ENCODE measurements at places on chromosomes 4 and X.

GRCh38 chr4:157014621-157015591 is 43.3 kb upstream of the PDGFC start:
- DNase-seq, result peak; percentile 86

- DNase-seq, result no peak
These were observed 36.5 kb downstream of the AFF1 start for GRCh38 chr4:86971355-86971683.

DNA sequence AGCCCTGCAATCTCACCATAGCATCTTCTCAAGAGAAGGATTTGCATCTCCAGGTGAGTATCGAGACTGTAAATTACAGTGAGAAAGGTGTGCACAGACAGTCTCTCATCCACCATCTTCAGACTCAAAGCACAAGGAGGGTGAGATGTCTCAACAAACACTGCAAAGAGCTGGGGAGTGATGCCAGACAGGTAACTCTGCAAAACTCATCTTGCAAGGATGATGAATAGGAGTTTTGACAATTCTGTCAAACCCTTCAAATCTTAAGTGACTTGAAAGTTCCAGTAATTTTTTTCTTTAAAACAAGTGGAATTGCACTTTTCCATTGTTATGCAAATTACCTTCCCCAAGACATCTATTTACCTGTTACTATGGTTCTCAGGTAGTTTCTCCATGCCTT is 277.2 kb upstream of the VCX3A start:
- DNase-seq, result no peak

GRCh38 chr4:57689693-57690205 is 579.6 kb upstream of the IGFBP7 start:
- no peak for DNase-seq

GRCh38 chrX:19658030-19658429 is 142.7 kb upstream of the MAP3K15 start:
- peak; percentile 62 for DNase-seq

DNA sequence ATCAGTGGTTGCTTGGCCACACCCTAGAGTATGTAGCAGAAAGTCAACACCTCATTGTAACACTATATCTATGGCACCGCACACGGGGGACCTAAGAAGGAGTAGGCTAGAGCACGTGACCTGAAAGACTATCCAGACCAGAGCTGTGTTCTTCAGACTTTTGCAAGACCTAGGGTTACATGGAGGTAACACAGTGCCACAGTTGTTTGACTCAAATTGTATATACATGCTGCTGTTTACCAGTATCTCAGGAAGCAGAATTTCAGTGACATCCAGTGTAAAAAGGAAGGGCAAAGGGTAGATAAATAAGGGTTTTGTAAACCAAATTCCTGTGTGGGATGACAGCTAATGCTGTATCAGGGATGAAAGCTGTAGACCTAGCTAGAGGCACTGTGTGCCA is 30.2 kb downstream of the PNMA6A start:
- no peak for DNase-seq

- peak; percentile 8 for DNase-seq
These were observed 5.3 kb downstream of the GAGE10 start for GRCh38 chrX:49308604-49309269.

DNA sequence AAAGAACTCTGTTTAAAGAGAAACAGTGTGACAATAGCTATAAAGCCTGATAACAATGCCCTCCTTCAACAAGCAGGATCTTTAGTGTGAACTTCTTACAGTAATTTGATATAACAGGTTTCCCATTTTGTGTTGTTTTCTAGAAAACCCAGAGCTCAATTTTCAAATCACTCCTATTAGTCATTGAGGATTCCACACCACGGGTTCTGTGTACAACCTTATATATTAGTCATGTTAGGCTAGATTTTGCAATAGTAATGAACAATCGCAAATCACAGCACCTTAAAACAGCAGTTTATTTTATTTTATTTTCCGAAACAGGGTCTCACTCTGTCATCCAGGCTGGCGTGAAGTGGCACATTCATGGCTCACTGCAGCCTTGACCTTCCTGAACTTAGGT is 1020.9 kb upstream of the INTU start:
- peak; percentile 69 for DNase-seq

DNA sequence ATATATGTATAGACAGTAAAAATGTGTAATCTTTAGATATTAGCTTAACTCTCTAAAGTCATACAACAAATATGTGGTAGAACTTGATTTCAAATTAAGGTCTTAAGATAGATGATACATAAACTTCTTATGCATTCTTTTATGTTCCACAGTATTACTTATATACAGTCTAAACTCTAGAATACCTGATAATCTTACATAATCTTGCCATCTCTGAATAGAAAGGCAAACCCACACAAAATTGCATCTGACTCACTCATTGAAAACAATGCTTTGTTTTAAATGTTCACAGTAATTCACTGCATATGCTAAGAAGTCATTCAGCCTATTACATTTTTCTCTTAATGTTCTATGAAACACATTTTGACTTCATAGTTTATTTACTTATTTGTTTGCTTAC is 10.1 kb downstream of the SULT1B1 start:
- no peak for DNase-seq

GRCh38 chr4:38666766-38667084 is 2.7 kb downstream of the KLF3 start:
- DNase-seq, result no peak

DNA sequence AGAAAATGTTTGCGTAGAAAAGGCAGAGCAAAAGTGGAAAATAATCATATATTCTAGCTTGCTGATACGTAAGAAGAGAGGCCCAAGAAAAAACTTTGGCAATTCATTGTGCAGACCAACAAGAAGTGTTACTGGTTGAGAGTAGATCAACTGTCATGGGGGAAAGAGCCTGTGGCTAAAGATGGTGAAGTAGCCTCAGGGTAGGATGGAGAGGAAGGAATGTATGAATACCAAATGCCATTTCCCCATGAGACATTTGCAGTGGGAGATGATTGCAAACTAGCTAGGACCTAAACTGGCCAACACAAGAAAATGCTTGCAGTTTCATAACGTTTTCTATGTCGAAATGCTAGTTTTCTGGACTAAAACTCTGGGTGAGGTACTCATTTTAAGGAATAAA is 47.7 kb upstream of the ADGRL3 start:
- DNase-seq, result no peak

DNA sequence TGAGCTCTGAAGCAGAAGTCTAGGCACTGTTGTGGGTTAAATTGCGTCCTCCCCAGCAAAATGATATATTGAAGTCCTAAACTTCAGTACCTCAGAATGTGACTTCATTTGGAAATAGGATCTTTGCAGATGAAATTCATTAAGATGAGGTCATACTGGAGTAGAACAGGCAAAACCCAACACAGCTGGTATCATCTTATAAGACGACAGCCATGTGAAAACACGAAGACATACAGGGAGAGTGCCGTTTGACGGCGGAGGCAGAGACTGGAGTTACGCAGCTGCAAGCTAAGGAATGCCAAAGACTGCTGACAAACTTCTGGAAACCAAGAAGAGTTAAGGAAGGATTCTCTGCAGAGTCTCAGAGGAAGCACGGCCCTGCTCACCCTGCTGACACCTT is 241.5 kb downstream of the MAML3 start:
- DNase-seq, result peak; percentile 56

DNA sequence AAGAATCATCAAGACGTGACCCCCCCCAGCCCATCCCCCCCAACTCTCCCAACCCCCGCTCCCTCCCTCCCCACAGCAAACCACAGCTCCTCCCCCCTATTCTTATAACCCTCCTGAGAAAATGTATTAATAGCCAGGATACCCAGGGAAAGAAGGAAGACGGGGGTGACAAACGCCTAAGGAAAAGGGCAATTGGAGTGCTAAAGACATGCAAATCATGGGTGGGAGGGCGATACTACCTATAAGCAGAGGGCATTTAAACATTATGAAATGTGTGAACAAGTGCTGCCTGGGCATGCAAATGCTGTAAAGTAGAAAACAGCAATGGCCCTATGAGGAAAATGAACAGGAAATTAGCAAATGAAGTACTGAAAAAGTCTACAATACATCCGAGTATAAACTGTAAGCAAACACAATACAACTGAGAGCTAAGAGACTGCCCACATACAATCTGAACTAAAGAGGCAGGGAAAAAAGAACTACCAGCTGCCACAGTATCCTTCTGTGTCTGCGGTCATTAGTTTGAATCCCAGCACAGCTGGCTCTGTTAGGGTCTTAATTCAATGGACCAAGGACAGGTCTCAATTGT is 2.4 kb downstream of the CXXC4 start:
- DNase-seq, result no peak

- DNase-seq, result no peak
These were observed 459.8 kb upstream of the DIPK2B start for GRCh38 chrX:45660477-45660876.

- peak; percentile 57 for DNase-seq
These were observed 21.7 kb upstream of the DCLK2 start for GRCh38 chr4:150056569-150056968.

DNA sequence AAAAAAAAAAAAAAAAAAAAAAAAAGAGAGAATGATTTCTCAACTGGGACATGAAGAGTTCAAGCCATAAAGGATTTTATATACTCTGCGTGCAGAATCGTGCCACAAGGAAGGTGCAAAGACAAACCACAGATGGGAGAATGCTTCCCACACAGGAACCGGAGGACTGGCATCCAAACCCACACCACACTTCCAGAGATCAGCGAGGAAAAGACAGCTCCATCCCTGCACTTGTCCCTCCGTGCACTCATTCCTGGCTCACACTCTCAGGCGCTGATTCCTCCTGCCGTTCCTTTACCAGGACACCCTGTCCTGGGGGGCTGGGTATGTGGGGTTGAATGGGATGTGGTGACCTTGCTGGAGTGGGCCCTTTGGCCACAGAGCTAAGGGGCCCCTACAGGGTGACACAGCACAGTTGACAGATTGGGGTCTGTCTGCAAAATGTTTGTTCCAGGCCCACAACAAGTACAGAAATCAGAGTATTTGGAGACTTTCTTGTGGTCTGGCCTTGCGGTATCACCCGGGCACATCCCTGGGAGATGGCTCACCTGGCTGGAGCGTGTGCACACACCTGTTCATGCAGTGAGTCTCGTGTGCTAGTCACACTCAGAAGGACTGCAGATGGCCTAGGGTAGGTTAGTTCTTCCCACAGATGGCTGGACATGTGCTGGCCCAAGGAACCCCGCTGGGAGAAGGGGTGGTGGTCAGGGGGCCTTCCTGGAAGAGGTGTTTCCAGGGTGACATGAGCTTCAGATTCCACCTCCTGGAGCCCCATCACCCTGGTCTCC is 55.4 kb upstream of the GPR78 start:
- peak; percentile 31 for DNase-seq

DNA sequence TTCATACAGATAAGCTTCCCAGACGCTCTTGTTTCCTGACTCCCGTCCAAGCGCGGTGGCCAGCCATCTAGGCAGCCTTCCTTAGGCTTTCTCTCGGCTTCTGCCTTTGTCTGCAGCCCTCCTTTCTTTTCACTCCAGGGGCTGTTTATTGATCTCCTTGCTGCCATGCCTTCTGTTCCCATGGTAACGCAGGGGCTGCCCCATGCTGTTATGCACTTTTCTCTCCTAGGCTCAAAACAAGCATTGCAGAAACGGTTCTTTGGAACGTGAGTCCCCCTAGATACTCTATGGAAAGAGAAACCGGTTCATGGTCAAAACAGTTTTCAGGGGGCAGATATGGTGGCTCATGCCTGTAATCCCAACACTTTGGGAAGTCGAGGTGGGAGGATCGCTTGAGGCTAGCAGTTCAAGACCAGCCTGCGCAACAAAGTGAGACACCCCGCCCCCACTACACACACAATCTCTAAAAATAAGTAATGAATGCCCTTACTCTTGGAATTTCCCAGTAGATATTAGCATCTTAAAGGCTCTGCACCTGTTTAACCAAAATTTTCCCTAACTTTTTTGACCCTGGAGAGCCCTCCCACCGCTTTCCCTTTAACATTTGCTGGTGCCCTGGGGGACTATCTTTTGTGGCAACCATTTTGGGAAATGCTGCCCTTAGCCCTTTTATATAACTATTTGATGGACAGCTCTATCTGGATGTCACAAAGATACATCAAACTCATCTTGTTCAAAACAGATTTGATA is 53.9 kb upstream of the ZNF157 start:
- no peak for DNase-seq

DNA sequence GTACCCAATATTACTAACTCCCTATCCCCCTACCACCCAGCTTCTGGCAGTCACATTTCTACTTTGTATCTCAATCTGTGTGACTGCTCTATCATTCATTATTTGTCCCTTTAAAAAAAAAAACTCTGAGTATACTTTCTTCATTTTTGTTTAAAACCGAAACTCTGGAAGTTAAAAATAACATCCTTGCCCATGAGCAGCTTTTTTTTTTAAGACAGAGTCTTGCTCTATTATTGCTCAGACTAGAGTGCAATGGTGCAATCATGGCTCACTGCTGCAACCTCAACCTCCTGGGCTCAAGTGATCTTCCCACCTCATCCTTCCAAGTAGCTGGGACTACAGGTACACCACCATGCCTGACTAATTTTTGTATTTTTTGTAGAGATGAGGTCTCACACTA is 15.8 kb downstream of the UBE2K start:
- peak; percentile 32 for DNase-seq

DNA sequence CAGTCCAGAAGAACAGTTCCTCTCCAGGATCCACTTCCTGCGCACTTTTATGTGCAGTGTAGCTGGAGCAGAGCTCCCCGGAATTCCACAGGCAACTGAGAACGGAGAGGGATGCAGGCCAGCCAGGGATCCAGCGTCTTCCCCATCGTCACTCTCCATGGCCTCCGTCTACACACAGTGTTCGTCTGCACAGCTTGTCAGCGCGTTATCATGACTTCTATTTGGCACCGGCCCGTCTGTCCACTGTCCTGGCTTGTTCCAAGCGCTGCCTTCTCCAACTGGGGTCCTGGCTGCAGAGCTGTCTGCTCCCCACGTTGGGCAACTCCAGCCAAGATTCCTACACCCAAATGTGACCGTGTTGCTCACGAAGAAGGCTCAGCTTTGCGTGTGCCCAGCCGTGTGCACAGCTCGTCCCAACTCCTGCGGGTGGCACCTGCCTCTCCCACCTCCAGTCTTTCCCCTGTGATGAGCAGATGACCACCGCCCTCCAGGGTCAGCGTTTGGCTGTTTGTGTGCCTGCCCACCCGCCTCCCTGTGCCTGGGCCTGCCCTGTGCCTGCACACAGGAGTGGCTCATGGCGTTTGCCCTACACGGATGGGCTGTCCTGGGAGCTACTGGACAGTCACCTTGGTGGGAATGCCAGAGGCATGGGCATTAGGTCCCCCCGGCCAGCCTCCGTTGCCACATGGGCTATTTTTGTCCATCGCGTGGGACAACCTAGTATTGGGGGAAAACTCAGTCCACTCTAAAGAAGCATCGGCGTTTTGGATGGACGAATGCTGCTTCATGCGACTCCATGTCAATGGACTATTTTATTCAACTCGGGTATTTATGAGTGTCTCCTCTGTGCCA is 2.2 kb upstream of the CTBP1 start:
- DNase-seq, result no peak

- no peak for DNase-seq
These were observed 4.1 kb downstream of the PITX2 start for GRCh38 chr4:110618581-110619462.

DNA sequence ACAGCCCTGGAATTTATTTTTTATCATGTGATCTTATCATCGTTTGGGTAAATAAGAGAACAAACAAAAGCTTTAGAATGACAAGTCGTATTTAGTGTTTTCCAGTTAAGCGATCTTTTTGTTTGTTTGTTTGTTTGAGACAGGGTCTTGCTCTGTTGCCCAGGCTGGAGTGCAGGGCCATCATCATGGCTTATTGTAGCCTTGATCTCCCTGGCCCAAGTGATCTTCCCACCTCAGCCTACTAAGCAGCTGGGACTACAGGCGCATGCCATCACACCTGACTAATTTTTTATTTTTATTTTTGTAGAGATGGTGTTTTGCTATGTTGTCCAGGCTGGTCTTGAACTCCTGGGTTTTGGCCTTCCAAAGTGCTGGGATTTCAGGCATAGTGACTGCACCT is 57.1 kb upstream of the PDLIM3 start:
- no peak for DNase-seq

GRCh38 chrX:10654960-10655359 is 34.6 kb upstream of the MID1 start:
- no peak for DNase-seq

All from fibroblast of skin of right quadriceps (primary cell).